ENCODE measurements at places on chromosomes 7 and 10.

DNA sequence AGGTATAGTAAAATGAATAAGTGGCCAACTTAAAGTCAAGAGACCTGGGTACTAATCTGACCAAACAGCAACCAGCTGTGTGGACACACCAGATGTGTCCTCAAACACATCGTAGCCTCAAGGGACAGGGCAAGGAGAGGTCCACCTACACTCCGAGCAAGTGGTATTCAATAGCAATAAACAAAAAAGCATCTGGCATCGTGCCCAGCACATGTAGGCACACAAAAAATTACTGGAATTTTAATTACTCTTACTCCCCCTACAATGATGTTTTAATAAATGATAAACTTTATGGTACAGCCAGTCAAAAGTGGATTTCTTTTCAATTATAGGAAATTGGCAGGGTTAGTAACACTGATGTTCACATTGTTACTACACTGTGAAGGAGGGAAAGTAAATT, 3.5 kb upstream of the RGS10 start:
- DNase-seq: no peak

DNA sequence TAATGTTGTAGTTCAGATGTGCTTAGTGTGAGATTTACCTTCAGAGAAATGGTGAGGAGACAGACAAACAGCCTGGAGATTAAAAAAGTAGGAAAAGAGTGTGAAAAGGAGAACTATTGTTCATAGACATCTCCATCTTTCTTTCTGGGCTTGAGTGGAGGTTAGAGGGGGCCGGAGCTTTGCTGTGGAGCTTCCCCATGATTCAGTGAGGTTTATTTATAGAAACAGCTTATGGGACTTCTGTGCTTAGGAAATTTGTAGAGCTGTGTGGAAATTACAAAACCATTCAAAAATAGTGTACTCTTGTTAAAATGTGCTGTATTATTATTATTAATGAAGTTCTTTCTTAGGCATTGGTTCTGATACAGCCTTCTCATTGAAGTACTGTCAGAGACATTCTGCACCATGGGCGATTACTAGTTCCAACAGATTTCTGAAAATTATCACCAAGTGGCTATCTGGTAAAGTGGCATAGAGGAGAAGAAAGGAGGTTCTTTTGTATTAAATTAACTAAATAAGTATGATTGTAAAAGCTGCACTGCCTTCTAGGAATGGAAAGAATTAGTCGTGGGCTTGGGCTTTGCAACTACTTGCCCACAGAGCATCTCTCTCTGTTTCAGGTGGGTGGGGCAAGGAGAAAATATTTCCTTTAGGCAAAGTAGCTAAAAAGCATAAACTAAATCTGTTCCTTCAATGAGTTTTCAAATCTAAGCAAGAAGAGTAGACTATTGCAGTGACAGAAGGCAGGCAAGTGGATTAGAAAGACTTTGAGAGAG, 8.7 kb upstream of the TCAF1 start:
- no peak for DNase-seq

- no peak for DNase-seq
These were observed 58.9 kb downstream of the POLL start for GRCh38 chr10:101529207-101529606.

- peak; percentile 4 for DNase-seq
These were observed 141.3 kb upstream of the VKORC1L1 start for GRCh38 chr7:65731562-65732035.

DNA sequence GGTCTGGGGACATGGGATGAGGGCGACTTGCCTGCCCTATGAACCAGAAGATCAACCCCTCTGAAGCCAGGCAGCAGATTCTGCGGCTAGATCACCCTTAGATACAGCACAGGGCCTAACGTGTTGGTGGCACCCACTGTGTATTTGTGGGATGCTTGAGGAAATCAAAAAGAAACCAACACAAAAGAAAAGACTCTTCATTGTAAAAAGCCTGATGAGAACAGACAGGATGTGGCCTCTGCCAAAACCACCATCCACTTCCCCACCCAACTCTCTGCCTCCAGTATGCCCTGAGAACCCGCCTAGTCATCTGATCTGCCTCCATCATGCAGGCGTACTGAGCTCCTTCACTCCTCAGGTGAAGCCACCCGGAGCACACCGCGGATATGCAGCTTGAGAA, 97.2 kb upstream of the INSYN2A start:
- peak; percentile 33 for DNase-seq

DNA sequence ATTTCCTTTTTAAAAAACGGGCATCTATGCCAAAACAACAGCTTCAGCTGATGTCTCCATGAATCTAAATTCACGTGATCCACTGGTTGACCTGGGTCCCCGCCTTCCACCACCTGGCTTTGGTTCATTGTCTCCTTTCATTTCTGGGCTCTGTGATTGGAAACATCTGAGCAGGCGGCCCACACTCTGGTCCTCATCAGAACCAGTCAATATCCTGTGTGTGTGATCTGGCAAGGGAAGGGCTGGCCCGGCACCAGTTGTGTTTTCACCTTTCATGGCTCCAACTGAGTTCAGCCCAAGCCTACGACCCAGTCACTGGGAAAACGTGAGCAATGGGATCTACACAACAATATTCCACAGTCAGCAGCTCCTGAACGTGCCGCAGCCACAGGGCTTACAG, 46.2 kb downstream of the PARP12 start:
- no peak for DNase-seq

DNA sequence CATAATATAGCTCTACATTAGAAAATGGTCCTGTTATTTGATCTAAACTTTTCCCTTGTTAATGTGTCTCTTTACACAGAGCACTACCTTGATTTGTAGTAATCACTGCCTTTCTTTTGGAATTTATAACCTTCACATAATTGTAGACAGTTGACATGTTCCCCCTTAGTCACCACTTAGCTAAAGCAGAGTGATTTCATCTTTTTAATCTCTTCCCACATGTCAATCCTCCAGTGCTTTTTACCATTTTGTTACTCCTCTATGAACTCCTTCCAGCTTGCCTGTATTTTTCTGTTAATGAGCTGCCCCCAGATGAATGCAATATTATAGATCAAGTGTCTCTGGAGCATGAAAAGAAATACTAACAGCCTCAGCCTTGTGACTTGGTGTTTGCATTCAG, 2.6 kb upstream of the PPP1R3A start:
- no peak for DNase-seq

DNA sequence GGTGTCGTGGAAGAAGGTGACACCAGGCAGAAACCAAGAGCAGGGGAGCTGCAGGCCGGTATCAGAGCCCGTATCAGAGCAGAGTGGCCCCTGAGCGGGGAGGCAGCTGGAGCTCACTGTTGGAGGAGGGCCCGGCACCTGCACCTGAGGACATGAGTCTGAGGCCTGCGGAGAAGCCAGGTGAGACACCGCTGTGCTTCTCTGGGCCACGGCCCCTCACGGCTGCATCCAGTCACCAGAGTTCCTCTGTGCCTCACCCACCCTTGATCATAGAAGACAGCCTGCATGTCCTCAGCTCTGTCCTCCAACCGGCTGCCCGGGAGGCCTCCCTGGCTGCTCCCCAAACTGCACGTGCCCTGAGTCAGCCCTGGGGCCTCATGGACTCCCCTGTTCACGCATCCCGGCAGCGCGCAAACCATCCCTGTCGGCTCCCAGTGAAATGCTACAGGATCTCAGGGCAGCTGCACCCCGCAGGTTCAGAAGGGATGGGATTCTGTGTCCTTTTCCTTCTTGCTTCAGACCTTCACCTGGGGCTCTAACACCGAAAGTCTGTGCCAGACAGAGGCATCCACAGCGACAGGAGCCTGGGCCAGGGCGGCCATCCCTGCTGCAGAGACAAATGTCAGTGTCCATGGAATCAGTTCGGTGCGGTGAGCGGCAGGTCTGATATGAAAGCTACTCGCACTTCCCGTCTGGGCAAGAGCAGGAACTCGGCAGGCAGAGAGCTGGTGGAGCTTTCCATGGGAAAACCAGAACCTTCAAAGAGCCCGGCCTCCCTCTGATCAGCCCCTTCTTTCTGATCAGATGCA, 111.9 kb upstream of the FAM20C start:
- DNase-seq: no peak

GRCh38 chr7:150514748-150515222, at the start of gene GIMAP7:
Gene GIMAP7, plus strand, starts transcription at chr7:150514872. Its CDS starts 5,103 bp downstream, at chr7:150519975.
- DNase-seq: peak; percentile 33

DNA sequence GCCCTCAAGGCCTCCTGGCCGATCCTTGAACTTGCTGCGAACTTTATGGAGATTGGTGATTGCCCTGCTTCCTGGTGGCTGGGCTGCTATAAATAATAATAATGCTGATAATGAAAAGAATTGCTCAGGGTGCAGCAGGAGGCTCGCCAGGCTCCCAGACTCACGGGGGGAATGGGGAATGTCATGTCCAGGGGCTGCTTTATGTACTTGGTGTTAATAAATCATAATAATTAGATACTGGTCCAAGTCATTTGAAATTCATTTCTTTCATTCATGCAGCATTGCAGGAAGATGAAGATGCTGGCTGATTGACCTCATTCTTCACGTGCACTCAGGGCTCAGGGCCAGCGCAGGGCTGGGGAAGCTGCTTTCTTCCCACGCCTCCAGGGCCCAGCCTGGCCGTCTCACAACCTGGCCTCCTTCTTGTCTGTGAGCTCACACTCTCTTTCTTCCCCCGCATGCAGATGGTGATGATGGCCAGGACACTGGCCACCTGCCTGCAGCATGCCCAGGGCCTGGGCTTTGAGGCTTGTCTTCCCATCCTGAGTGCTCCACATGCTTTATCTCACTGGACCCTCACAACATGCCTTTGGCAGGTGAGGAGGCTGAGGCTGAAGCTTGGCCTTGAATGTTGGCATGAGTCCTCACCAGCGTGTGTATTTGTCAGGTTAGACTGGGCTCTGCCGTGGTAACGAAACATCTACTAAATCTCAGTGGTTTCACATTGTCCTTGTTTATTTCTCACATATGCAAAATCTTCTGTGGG, 138.4 kb upstream of the TNS3 start:
- DNase-seq: no peak

All from stimulated activated CD4-positive, alpha-beta T cell treated with anti-CD3 and anti-CD28 coated beads, TNF-alpha, amount 100 ng/mL, for 24 hours (primary cell).